Stimulated activated CD4-positive, alpha-beta T cell treated with anti-CD3 and anti-CD28 coated beads, TNF-alpha, amount 100 ng/mL, for 24 hours (primary cell): ENCODE measurements at places on chromosomes 13 and 19.

GRCh38 chr19:40976724-40977123 is 14.4 kb upstream of the CYP2B6 start:
- DNase-seq: no peak

GRCh38 chr13:86172961-86173360 is 373.7 kb upstream of the SLITRK6 start:
- no peak for DNase-seq

GRCh38 chr19:37907735-37908455 is 887 bp downstream of the SIPA1L3 start:
- no peak for DNase-seq

DNA sequence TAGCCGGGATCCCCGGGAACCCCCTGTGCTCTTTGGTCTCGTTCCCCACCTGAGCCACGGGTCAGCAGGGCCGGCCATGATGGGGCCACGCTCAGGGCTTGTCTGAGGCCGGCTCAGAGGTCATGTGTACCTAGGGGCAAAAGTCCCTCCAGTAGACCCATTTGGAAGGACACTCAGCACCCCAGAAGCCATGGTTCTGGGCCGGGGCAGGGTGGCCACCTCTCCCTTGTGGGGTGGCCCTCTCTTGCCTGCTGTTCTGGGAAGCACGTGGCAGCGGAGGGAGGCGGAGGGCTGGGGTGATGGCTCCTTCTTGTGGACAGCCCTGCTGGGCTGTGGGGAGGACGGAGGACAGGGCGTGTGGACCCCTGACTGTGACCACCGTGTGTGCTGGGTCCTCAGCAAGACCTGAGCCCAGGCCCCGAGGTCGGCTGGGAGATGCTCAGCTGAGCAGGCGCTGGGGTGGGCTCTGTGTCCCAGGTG is 6.4 kb upstream of the PEAK3 start:
- DNase-seq: no peak

DNA sequence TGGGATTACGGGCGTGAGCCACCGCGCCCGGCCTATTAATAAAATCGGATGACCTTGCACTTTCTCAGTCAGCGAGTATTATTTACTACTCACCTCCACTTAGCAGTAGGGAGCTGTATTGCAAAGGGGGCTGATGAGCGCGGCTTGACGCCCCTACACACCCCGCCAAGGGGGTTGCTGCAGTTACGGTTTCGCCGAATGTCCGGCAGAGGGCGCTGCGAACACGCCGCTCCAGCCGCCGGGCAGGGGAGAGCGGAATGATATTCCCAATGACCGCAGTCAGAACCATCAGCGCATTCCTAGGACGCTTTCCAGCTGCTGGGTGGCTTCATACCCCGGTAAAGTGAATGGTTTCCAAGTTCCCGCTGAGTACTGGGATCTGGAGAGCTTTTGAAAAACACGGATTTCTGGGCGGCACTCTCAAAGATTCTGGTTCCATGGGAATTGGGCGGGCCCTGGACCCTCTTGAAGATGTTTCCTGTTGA is 30.0 kb upstream of the TPT1 start:
- DNase-seq: peak; percentile 16

DNA sequence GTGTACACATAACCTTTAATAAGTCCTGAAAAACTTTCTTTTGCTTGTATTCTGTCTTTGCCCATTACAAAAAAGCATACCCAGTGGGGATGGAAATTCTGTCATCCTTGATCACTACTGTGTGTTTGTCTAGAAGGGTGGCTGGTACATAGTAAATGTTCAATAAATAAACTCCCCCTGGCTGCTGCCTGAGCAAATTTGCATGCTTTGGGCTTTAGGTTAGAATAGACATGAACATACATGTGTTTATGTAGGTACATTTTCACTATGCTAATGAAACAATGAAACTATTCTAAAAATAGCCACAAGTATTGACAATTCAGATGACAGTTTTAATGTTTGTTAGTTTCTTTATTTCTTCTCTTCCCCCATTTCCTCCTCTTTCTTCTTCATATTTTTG is 36.1 kb downstream of the TNFSF13B start:
- DNase-seq: no peak

DNA sequence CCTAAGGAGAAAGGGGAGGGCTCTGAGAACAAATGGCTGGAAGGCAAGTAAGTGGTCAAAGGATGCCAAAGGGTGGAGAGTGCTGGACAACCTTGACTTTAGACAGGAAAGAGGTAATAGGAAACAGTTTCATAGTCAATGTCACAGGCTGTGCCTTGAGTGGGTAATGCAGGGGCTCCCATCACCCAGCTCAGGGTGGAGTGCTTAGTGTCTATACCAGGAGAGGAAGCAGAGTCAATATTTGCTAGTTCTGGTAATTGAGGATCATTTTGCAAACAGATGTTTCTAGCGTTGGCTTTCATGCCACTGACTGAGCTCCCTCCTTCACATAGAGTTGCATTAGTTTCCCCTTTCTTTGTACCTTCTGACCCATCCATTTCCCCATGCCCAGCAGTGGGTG is 64.6 kb upstream of the KL start:
- DNase-seq: no peak

- DNase-seq: no peak
Measured at GRCh38 chr13:95204231-95204765, 97.0 kb downstream of the ABCC4 start.

- DNase-seq: no peak
Measured at GRCh38 chr13:47049276-47049989, 152.6 kb upstream of the HTR2A start.

GRCh38 chr13:33290421-33290965 is 4.9 kb upstream of the STARD13 start:
- DNase-seq: no peak

DNA sequence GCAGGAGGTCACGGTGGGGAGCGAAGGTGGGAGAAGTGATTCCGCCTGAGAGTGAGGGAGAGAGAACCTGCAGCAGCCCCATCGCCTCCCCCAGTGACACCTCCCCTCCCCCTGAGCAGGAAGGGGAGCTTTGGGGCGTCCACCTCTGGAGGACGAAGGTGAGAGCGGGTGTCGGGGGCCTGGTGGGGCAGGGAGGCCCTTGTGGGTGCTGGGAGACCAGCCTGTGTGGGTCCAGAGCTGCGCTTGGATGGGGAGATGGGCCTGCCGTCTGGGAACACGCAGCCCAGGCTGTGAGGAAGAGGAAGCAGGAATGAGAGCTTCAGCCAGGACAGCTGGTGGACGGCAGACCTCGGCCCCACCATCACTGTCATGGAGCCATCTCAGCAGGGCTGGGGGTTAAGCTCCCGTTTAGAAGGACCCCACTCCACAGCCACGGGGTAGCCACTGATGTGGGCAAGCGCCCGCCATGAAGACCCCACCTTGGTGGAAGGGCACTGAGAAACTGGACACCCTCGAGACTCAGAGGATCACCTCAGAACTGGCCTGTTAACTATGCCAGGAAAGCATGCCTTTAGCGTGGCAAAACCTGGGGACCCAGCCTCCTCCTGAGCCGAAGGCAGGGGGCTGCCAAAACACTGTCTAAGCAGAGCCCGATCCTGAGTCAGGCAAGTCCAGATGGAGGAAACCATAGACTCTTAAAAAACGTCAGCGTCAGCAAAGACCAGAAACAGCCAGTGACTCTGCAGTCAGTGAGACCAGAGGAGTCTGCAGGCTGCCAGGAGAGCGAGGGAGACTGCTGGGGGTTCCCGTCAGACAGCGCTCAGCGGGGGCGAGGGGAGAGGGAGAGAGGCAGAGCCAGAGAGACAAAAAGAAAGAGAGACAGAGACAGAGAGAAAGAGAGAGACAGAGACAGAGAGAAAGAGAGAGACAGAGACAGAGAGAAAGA is 6.4 kb upstream of the PROZ start:
- DNase-seq: no peak

GRCh38 chr19:51820011-51820410 is 25.1 kb downstream of the FPR3 start:
- DNase-seq: no peak

- DNase-seq: no peak
Measured at GRCh38 chr13:92952161-92952560, 274.4 kb upstream of the GPC6 start.

DNA sequence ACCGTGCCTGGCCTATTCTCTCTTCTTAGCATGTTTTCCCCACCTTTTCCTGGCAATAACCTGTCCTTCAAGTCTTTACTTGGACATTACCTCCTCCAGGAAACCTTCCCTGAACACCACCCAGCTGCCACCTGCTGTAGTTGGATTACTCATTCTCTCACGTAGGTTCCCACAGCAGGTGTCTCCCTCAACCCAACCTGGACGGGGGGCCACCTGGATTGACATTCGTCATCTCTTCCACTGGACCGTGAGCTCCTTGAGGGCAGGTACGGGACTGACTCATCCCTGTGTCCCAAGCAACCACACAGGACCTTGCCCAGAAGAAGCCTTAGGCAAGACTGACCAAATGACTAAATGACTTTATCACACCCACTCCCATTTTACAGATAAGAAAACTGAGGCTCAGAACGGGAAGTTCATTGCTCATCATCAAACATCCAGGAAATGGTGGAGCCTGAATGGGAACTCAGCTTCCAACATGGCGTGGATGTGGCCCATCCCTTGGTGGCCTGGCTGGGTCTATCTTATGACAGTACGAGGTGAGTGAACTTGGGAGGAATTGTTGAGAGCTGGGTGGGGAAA is 3.5 kb upstream of the KLK6 start:
- no peak for DNase-seq

GRCh38 chr13:114063545-114064449 is 68.6 kb downstream of the RASA3 start:
- DNase-seq: peak; percentile 37

DNA sequence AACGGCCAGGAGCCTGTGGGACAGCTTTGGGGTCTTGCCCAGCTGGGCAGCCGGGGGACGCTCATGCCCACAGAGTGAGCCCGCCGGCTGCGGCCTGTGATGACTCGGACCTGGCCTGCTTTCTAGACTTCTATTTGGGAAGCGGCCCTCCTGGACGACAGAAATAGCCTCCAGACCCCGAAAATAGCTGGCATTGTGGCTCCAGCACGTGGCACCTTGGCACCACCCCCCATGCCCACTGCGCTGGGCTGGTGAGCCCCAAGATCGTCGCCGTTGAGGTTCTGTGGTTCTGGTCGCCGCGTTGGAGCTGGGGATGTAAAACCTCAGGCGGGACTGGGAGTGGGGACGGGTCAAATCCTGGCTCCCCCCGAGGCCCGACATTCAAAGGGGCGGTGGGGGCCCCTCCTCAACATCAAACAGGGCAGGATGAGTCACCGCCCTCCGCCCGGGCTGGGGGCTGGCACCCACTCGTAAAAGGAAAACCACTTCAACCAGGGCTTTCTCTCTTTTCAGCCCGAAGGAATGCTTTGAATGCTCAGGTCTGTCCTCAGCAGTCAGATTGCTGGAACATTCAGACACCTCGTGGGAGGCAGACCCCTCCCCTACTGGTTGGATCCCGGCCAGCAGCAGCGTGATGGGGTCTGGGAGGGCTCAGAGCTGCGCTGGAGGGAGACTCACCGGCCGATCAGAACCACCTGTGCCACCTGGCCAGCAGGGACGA is 42.1 kb downstream of the GADD45B start:
- DNase-seq: no peak

DNA sequence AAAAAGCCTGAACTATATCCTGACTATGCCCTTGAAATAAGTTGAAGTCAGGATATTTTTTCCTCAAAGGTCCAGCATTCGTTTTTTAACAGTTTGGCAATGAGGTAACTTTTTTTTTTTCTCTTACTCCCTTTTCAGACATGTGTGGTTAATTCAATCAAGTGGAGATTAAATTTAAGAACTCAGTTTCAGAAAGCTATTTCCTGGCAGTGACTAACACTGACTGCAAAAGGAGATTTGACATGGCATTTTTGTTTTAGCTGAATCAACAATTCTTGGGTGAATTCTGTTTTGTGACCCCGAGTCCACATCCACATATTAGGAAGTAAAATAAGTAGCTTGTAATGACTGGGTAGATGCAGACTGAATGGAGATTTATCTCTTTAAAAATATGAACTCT is 716.4 kb downstream of the PCDH9 start:
- no peak for DNase-seq

DNA sequence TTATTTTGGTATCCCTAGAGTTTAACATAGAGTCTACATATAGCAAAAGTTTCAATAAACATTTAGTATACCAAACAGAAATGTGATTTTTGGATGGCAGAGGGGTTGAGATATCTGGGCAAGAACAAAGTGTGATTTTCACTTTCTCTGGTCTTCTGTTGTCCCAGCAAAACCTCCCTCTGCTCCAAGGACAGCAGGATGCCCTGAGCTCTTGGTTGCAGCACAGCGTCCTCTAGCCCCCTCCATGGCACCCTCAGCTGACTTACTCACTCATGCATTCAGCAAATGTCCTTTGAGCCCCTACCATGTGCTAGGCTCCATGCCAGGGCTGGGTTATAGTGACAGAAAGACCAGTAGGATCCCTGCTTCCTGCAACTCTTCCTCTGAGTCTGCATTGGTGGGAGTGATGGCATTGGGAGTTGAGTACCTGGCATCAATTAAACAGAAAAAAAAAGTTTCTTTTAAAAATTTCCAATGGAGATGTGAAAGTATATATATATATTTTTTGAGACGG is 104.8 kb upstream of the UBL3 start:
- no peak for DNase-seq

DNA sequence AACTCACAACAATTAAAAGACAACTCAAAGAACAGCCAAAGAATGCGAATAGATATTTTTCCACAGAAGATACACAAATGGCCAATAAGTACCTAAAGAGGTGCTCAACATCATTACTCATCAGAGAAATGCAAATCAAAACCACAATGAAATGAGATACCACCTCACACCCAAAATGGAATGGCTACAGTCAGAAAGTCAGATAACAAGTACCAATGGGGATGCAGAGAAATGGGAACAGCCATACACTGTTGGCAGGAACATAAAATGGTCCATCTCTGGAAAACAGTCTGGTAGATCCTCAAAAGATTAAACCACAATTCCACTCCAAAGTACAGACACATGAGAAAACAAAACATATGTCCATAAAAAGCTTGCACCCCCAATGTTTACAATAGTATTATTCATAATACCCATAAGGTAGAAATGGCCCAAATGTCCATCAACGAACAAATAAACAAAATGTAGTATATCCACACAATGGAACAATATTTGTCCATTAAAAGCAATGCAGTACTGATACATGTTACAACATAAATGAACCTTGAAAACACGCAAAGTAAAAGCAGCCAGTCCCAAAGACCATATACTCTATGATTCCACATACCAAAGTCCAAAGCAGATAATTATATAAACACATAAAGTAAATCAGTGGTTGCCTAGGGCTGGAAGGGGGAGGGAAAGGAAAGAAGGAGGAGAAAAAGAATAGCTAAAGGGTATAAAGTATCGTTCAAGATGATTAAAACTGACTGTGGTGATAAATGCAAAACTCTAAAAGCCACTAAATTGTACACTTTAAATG is 19.6 kb downstream of the USP12 start:
- no peak for DNase-seq
